Cortex of kidney (tissue), 1 donor: ENCODE measurements at places on chromosomes 2 and 18.

GRCh38 chr18:59056706-59057492 is 82.8 kb upstream of the SEC11C start:
- DNase-seq, result no peak

GRCh38 chr18:75112186-75113096 is 96.5 kb downstream of the PTGR3 start:
- no peak for DNase-seq

GRCh38 chr2:186069676-186070075 is 331.1 kb downstream of the FSIP2 start:
- no peak for DNase-seq

DNA sequence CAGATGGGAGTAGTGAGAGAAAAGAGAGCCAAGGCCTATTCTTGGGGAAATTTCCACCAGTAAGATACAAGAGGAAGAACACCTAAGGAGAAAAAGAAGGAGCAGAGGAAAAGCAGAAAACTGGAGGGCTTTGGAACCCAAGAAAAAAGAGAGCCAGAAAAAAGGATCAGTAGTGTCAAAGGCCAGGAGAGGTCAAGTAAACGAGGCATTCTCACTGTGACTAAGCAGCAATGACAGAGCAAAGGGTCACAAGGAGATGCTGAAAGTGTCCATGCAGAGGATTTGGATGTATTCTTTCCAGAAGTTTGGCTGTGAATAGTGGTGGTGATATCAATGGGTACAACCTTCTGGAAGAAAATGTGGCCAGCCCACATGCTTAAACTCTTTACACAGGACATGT is 109.5 kb downstream of the DYNAP start:
- DNase-seq, result no peak

GRCh38 chr18:67665266-67665665 is 148.7 kb upstream of the DSEL start:
- no peak for DNase-seq

DNA sequence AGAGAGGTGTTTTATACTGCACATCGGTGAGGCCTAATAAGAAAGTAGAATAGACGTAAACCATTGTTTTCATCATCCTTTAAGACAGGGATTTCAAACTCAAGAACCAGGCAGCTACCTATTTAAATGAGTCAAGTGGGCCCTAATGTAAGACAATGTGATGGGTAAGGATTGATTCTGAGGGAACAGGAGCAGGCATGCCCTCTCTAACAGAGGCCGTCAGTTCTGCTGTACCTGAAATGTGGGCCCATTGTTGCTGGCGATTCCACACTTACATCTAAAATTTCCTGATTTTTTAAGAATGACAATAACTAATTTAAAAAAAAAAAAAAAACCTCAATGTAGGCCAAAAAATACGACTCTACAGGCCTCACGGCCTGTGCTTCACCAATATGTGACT is 67.5 kb downstream of the ACSL3 start:
- no peak for DNase-seq

- DNase-seq, result no peak
Observed at GRCh38 chr2:12716032-12716281, 779 bp upstream of the TRIB2 start.

DNA sequence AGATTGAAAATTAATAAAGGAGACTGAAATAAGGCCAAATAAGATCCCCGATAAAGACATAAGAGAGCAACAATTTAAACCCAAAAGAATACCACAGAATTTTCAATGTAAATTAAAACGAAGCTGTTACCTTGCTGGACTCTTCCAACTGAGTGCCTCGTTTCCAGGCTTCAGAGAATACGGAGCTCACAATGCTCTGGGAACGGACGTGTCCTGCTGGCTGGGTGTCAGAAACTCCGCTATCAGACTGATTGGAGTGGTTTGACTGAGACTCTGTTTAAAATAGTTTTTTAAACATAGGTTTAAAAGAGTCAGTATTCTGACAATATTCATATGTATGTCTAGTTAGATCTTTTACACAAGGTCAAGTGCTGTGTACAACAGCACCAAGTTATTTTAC is 90.4 kb downstream of the RAPH1 start:
- DNase-seq, result no peak

DNA sequence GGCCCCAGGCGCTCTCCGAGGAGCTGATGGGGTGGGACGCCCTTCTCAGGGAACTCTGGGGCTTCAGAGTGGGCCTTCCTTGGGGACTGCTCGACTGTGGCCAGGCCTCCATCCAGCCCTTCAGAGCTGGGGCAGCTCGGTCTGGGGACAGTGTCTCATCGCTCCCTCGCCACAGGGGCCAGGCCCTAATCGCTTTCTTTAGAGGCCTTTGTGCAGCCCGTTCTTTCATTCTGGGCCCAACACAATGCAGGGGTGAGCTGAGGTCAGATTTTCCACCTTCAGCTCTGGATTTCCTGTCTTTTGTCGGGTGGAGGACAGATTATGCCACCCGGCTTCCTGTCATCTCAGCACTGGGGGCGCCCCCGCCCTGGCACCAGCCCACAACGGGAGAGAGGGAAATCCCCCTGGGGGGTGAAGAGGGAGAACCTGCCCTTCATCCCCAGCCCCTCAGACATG is 25.2 kb downstream of the MYCN start:
- no peak for DNase-seq

GRCh38 chr2:143263066-143263625 is 133.9 kb downstream of the ARHGAP15 start:
- no peak for DNase-seq

GRCh38 chr2:101267671-101268656 is 15.3 kb downstream of the CNOT11 start:
- no peak for DNase-seq

DNA sequence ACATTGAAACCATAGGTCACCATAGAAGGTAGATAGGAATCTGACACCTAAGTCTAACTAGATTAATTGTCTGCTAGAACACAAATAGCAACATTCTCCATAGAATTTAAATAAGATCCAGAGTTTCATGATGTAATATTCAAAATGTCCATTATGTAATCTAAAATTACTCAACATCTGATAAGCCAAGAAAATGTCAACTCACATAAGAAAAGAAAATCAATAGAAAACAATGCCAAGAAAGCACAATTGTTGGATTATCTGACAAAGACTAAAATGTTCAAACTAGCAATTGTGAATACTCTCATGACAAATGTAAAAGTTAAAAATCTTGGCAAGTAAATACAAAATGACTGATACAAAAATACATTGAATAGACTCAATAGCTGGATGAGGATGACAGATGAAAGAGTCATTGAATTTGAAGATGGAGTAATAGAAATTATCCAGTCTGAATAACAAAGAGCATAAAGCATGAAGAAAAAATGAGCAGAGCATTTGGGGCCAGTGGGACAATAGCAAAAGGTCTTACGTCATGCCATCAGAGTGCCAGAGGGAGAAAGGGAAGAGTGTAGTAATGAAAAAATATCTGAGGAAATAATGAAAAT is 358.6 kb downstream of the METTL4 start:
- DNase-seq, result no peak
